CD4-positive, alpha-beta T cell treated with Interleukin-10 for 1 hour (primary cell): ENCODE measurements at places on chromosomes 12 and 14.

DNA sequence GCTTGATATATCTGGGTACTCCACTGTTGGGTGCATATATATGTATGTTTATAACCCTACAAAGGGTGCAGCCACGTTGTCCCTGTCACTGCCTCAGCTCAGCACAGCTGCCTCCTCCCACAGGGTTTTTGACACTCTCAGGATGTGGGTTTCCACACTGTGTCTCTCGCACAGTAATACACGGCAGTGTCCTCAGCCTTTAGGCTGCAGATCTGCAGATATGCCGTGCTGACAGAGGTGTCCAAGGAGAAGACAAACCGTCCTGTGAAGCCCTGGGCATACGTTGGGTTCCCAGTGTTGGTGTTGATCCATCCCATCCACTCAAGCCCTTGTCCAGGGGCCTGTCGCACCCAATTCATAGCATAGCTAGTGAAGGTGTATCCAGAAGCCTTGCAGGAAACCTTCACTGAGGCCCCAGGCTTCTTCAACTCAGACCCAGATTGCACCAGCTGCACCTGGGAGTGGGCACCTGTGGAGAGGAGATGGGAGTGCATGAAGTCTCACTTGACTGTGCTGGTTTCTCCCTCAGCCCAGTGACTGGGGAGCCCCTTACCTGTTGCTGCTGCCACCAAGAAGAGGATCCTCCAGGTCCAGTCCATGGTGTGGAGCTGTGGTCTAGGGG lies 498.7 kb downstream of the TMEM121 start:
- peak; percentile 21 for DNase-seq

DNA sequence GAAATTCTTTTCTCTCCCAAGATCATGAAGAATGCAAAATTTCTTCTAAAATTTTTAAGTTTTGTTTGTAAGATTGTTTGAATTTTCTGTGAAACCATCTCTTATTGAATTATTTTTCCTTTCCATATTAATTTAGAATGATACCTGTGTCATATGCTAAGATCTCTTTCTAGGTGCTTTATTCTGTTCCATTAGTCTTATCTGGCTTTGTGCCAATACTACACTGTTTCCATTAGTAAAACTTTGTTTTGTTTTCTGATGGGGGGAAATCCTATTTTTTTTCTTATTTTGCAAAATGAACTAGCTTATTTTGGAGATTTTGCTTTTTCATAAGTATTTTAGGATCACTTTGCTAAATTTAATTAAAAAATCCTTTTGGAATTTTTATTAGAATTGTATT lies 193.9 kb downstream of the FUT8 start:
- DNase-seq: no peak

GRCh38 chr12:49323524-49324097 lies 556 bp downstream of the TROAP start:
- DNase-seq: no peak

DNA sequence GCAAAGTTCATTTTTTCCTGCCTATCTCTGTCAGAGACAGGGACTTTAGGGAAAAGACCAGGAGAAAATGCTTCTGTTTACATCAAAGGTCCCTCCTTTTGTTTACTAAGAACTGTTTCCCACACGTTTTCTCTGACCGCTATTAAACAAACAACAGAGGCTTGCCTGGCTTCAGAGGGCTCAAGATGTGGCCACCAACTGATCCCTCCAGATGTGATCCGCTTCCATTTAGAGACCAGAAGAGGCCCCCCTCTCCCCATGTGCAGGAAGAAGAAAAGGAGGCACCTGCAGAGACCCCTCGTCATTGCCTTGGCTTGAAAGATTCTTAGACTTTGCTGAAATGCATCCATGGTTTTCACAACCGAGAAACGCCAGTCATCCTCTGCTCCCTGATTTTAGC lies 217.9 kb upstream of the PWP1 start:
- no peak for DNase-seq

GRCh38 chr12:67890726-67891258 lies 98.5 kb upstream of the IFNG-AS1 start:
- no peak for DNase-seq

GRCh38 chr14:65346895-65347294 lies 65.6 kb upstream of the FUT8 start:
- DNase-seq: no peak

- no peak for DNase-seq
Observed at GRCh38 chr14:100592972-100593371, 5.8 kb upstream of the BEGAIN start.

- DNase-seq: no peak
Observed at GRCh38 chr14:61183196-61183885, 97.8 kb downstream of the TMEM30B start.

DNA sequence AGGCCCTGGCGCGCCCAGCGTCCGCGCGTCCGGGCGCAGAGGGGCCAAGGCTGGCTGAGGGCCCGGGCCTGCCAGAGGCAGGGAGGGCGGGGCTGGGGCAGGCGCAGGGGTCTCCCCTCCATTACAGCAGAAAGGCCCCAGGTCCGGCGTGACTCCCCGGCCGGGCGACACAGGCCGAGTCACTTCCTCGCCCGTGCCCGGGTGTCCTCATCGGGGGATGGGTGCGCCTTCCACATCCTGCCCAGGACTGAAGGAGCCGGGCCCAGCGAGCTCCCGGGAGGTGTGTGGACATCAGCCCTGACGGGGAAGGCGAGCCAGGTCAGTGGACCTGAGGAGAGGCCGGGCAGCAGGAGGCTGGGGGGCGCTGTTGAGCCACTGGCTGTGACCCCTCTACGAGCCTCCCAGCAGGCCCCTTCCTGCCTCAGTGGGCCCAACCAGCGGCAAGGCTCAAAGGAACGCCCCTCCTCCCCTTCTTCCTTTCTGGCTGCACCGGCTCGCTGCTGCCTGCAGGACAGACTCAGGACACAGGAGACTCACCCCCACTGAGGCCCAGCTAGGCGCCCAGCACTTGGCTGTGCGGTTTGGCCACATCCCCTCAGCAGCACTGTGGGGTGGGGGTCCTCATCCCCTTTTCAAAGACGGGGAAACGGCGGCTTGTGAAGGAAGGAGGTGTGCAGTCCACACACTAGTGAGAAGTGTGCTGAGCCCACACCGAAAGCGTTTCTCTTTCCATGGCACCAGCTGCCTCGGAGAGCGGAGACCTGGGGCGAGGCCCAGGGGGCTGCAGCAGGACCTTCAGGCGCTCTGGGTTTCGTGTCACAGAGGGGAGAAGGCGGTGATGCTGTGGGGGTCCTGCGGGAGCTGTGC lies 606 bp downstream of the TNFAIP2 start:
- no peak for DNase-seq
